ENCODE measurements at places on chromosomes 4 and X.

- peak; percentile 34 for DNase-seq
Observed at GRCh38 chr4:128812442-128813235, 3.1 kb downstream of the JADE1 start.

DNA sequence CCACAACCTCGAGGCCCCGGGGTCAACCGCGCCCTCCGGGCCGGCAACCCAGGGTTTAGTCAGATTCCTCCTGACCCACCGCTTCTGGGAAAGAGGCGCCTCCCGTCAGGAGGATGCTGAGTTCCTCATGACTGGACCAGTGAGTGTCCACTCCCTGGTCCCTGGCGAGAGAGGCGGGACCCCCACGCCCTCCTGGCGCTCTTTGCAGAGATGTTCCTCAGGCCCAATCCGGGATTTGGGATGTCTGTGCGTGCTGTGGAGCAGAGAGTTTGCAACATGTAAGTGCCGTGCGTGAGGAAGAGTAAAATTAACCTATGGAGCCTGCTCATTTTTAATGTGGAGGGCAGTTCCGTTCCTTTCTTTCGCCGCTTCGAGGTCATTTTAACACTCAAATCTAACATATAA, 824 bp upstream of the UGDH start:
- no peak for DNase-seq

- DNase-seq = no peak
Observed at GRCh38 chr4:118867311-118868067, 21.2 kb upstream of the SYNPO2 start.

DNA sequence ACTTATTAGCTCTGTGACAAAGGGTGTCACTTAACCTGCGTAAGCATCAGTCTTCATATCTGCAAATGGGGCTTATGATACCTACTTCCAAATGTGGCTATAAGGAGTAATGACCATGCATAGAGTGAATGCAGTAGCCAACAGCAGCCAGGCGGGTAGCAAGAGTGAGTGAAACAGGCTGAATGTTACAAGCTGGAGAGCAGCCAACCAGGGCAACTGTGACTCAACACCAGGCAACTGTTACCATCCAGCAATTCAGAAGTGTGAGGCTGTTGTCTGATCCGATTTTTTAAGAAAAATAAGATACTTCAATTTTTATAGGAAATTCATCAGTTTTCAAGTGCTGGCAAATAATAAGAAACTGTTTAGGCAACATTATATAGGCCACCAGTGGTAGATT, 270.2 kb upstream of the TAPT1 start:
- no peak for DNase-seq

- DNase-seq = no peak
Observed at GRCh38 chr4:22667332-22667940, 25.3 kb upstream of the GBA3 start.

DNA sequence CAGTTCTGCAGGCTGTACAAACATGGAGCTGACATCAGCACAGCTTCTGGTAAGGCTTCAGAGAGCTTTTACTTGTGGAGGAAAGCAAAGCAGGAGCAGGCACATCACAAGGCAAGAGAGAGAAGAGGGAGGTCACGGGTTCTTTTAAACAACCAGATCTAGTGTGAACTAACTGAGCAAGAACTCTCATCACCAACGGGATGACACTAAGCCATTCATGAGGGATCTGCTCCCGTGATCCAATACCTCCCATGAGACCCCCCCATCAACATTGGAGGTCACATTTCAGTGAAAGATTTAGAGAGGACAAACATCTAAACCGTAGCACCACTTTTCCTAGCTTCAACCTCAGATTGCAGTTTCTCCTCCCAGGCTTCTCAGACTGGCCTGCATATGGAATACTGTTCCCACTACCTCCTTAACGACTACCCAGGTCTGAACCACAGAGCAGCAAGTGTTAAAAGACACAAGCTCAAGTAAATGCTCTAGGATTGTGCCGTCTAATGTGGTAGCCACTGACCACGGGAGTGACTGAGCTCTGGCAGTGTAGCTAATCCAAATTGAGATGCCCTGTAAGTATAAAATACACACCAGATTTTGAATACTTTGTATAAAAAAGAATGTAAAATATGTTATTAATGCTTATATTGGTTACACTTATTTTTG, 192.7 kb downstream of the PTTG2 start:
- DNase-seq = no peak
